Naive B cell (primary cell): ENCODE measurements at places on chromosomes 7 and 10. TPM values are rescaled to one million over a fixed set of nuclear protein-coding genes. Genes with fewer than 3 reads are reported as not detected.

The GARIN1A gene
- 0.05 TPM for polyA plus RNA-seq

The CDHR3 gene
- polyA plus RNA-seq = 20.4 TPM

The PIK3CG gene
- 33.8 TPM for polyA plus RNA-seq

The HGF gene
- polyA plus RNA-seq = not detected

- no peak for DNase-seq
- H3K4me1 ChIP-seq = peaks cover 3% of the 10 kb centered on the region
- H3K4me3 ChIP-seq = no peak overlapping the region
- peaks cover 10% of the 10 kb centered on the region for H3K36me3 ChIP-seq
Measured at GRCh38 chr7:47413526-47414341, 168.2 kb downstream of the TNS3 start.

- no peak for DNase-seq
- H3K27ac ChIP-seq = no peak overlapping the region
- H3K4me1 ChIP-seq = peaks cover 36% of the 10 kb centered on the region
- no peaks in the 10 kb centered on the region for H3K27me3 ChIP-seq
Measured at GRCh38 chr7:38829488-38830165, 79.4 kb downstream of the VPS41 start.
